CD4-positive, alpha-beta T cell (primary cell): ENCODE measurements at places on chromosomes 2 and 18.

DNA sequence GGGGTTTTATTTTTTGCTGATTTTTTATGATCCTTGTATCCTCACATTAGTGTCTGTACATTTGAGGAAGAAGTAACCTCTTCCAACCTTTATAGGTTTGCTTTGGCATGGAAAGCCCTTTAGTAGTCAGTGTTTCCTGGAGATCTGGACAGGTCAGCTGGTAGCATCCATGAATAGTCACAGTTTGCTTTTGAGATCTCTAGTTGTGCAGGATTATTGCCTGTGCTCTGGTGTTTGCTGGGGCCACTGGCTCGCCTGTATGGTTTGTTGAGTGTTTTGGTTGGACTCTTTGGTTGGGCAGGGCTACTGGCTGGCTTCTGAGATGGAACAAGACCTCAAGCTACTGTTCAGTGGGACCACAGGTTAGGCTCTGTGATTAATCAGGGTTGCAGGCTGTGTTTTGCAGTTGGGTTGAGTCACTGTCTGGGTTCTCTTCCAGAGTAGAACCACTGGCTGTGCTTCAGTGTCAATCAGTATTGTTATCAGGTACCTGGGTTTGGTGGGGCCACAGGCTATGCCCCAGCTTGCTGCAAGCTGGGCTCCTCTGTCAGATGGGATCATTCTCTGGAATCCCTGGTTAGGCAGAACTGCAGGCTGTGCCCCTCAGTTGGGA, 20.0 kb downstream of the SP140L start:
- no peak for DNase-seq

GRCh38 chr2:239008004-239008403, 160.1 kb downstream of the TWIST2 start:
- no peak for DNase-seq

DNA sequence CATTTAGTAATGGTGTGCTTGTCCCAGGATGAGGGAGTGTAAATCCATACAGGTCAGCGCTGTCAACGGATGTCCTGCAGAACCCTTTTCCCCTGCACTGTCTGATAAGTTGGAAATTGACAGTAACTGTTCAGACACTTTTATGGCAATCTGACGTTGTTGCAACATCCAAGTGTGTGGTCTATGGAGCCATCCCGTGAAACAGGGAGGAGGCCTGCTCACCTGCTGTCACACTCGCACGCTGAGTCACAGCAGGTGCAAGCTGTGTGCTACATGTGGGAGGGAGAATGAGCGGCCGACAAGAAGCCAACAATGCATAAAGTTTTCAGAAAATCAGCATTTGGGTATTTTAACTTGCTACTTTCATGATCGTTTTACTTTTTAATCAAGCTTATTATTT, 43.7 kb upstream of the RMDN2 start:
- DNase-seq, result no peak

GRCh38 chr2:99810225-99810624, 320.4 kb upstream of the REV1 start:
- DNase-seq, result no peak

- no peak for DNase-seq
Measured at GRCh38 chr18:65755616-65756015, 4.8 kb downstream of the CDH7 start.
